ENCODE measurements at places on chromosomes 3 and 15.

DNA sequence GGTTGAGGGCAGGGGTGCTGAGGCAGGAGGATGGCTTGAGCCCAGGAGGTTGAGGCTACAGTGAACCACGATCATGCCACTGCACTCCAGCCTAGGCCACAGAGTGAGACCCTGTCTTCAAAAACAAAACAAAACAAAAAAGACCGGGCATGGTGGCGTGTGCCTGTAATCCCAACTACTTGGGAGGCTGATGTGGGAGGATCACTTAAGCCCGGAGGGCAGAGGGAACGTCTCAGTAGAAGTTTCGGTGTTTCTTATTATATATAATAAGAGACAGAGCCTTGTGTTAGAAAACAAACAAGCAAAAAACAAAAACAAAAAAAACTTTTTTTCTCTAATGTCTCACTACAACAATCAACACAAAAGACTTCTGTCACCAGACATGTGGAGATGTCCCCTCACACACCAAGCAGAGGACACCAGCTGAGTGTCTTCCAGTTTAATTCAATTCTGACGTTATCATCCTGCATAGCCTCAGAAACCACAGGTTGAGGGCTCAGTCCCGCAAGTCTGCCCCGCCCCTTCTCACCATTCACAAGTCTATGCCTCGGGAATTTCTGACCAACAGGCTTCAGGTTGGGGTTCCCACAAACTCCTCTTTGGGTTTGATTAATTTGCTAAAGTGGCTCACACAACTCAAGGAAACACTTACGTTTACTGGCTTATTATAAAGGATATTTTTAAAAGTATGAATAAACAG is 24.0 kb upstream of the EIF4A2 start:
- no peak for DNase-seq

GRCh38 chr3:120536642-120537041 is 59.5 kb upstream of the NDUFB4 start:
- DNase-seq: no peak

GRCh38 chr15:78084449-78084750 is 6.9 kb upstream of the TBC1D2B start:
- DNase-seq: no peak

GRCh38 chr3:30480587-30480986 is 125.8 kb upstream of the TGFBR2 start:
- no peak for DNase-seq

GRCh38 chr15:50278496-50278895 is 13.0 kb upstream of the HDC start:
- DNase-seq: no peak

DNA sequence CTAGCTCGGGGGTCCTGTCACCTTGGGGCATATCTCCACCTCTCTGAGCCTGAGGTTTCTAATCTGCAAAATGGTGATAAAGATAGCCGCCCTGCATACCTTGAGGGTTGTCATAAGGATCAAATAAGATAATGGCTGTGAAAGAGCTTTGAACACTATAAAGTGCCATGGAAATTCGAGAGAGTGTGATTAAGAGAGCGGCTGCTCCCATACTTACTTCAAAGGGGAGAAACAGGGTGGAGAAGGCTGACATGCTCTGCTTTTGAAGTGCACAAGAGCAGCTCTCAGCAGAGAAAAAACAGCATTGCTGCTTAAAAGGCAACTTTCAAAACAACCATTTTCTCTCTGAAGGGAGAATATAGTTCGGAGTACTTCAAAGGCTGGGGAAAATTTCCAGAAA is 529.2 kb downstream of the EPHB1 start:
- DNase-seq: no peak

DNA sequence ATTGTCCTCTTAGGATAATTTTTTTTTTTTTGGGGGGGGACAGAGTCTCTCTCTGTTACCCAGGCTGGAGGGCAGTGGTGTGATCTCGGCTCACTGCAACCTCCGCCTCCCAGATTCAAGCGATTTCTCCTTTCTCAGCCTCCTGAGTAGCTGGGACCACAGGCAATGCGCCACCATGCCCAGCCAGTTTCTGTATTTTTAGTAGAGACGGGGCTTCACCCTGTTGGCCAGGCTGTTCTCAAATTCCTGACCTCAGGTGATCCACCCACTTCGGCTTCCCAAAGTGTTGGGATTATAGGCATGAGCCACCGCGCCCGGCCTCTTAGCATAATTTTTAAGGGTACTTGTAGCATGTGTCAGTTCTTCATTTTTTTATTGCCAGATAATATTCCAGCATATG is 122.6 kb downstream of the FNDC3B start:
- no peak for DNase-seq

GRCh38 chr15:74777769-74778598 is 3.9 kb upstream of the CSK start:
- no peak for DNase-seq

DNA sequence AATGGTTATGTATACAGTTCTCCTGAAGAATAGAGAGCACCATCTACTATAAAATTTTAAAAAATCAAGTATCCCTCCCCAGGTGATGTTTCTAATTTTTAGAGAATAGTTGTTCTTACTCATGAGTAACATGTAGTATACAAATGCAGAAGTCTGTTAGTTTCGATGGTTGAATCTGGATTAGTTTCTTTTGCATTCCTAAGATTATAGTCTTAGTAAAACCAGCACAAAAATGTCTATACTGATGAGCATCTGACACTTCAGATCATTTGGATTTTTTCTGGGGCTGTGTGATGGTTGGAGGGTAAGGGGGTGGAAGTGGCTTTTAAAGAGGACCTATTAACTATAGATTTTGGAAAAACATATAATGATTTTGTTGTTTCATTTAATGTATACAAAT is 167.3 kb upstream of the SGO1 start:
- DNase-seq: no peak

DNA sequence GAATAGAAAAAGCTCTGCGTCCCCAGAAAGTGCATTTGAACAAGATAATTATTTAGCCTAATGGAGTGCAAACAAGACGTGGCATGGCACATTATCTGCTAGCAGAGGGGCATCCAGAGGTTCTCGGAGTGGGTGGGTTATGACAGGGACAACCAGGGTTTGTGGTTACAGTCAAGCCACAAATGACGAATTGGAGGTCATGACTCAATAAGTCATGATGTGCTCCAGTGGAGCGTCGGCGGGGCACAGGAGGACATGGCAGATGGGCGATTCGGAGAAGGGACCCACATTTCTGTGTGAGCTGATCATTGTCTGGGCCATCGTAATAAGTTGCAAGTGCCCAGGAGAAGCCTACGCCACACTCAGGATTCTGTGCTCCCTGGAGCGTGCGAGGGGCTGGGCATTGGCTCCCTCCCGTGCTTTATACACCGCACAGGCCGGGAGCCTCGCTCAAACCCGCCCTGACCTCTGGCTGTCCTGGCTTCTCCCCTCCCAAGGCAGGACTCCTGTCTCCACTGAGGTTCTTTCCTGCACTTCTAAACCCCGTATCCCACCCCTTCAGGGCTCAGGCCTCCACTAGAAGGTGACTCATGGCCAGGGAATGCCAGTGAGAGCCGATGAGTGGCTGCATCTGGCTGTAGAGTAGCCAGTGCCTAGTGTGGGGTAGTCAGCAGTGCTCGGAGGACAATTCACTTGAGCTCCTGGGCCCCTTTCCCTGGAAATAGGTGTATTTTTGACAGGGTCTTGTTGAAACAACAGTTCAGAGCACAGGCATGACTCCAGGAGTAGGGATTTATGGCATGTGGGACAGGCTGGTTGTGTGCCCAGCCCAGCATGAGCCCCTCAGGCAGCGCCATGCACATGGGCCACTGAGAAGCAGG is 67.4 kb downstream of the GRIP2 start:
- no peak for DNase-seq

DNA sequence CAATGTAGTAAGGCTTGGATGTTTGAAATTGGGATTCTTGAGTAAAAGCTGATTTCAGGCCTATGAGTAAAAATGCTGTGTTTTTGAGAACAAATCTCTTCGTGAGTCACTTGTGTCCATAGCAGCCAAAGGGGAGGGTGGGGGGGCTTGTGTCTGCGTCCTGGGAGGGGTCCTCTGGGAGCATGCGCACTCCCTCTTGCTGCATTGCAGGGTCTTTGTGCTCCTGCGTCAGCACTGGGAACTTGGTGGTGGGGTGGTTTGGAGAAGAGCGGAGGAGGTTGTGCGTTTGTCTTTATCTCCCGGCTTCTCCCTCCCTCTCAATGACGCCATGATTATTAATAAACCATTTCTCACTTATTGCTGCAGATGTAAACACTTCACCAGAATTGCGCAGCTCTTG is 75.9 kb upstream of the NDN start:
- DNase-seq: no peak

DNA sequence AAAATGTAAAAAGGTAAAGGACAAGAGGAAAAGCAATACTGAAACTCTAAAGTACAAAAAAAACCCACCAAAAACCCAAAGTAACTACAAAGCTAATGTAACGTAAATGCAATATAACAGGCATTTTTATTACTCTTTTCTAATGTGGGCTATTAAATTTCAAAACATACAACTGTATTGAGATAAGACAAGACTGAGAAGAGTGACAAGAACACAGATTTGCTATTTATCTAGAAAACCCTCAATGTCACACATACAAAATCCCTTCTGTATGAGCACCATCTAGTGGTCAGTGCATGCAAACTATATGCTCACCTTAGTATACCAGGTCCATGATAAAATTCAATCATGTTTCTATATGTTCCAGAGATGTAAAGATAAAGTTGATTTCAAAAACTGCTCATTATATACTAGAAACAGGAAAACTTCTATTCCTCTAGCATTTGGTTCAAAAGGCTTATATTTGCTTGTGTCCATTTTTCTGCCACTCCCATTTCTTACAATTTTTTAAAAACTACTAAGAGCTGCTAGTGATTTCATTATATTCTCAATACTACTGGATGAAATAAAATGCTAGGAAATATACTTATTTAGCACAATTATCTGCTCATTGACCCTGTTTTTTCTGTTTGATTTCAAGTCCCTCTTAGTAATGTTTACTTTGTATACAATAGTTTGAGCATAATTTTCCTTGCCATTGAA is 111.4 kb downstream of the DLG1 start:
- peak; percentile 49 for DNase-seq

GRCh38 chr15:27743638-27744037 is 355.5 kb downstream of the OCA2 start:
- no peak for DNase-seq

- no peak for DNase-seq
Measured at GRCh38 chr3:185317674-185318073, 45.3 kb upstream of the MAP3K13 start.

- no peak for DNase-seq
Measured at GRCh38 chr3:29576675-29577074, 295.8 kb downstream of the RBMS3 start.

DNA sequence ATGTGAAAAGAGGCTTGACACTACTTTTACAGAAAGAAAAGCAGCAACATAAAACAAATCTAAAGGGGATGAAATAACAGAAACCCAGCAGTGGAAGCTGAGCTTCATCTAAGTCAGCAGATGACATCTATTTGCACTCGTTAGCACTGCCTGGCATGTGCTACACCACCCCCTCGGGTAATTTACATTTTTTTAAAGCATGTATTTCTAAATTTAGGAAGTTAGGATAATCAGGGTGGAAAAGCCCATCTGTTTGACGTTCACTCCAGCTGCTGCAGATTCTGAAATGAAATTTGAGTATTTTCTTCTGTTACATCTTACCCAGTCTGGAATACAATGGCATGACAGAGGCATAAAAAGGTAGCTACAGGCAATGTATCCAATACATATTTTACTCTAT is 20.7 kb downstream of the IGSF11 start:
- DNase-seq: no peak

DNA sequence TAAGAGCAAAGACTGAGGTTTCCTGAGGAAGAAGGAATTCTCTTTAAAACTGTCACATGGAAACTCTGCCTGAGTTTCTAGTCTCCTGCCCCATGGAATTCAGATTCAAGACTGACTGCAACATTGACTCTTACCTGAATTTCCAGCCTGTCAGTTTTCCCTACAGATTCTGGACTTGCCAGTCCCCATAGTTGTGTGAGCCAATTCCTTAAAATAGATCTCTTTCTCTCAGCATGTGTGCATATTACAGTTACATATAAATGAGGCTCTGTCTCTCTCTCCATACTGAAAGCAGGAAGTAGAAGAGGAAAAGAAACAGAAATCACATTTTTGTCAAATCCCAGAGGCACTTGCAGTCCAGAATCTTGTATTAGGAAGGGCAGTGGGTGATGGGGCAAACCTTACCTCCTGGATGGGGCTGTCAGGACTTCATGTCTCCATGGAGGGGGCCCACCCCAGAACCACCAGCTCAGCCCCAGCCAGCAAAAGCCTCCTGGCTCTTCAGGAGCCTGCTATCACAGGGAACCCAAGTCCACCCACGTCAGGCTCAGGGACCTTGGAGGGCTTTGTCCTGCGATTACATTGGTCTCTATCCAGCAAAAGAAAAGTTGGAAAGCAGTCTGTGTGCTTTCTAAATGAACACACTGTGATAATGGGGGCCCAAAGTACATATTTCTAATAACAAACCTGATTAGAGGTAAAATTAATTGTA is 18.8 kb upstream of the GOLGA8J start:
- DNase-seq: no peak

GRCh38 chr3:68919000-68919399 is 13.3 kb downstream of the TAFA4 start:
- DNase-seq: no peak

Data from NCI-H1092 (cell line).